ENCODE measurements at places on chromosomes 7 and 10. TPM values are rescaled to one million over a fixed set of nuclear protein-coding genes. Genes with fewer than 3 reads are reported as not detected.

CRCP gene
- total RNA-seq: 45.0 TPM

DGKI gene
- total RNA-seq: under 0.01 TPM

SPACDR gene
- total RNA-seq: 0.38 TPM

TRIM50 gene
- not detected for total RNA-seq

Measured in bronchial epithelial cell (primary cell).